ENCODE measurements at places on chromosomes 7 and 10.

DNA sequence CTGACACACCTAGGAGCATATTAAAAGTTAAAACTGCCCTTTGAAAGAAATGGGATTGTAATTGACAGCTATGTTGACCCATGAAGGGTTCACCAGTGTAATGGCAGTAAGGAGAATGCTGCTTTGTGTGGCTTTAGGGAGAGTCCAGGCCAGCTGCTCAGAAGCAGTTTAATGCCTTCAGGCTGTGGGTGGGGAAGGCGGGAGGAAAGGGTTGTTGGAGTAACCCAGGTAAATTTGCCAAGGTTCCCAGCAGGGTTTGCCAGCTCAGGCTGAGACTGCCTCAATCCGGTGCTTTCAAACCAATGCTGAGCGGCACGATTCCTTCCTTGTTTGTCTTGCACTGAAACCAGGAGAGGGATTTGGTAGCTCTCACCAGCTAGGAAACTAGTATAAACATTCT lies 637.2 kb downstream of the INHBA start:
- no peak for DNase-seq

DNA sequence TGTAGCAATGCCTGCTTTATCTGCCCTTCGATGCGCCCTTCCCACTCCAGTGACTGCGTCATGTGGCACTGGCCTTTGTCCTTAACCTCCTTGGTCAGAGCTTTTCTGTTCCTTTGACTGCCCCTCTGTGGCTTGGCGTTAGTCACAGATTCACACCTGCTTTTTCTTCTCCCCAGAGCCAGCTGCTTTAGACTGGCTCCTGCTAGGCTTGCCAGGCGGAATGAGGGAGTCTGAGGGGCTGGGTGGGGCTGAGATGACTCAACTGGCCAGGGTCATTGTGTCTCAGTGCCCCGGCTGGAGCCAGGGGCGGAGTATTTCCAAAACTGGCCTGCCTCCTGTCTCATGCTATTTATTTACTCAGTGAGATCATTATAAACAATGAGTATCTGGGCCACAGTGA lies 194.1 kb downstream of the EMX2 start:
- no peak for DNase-seq

DNA sequence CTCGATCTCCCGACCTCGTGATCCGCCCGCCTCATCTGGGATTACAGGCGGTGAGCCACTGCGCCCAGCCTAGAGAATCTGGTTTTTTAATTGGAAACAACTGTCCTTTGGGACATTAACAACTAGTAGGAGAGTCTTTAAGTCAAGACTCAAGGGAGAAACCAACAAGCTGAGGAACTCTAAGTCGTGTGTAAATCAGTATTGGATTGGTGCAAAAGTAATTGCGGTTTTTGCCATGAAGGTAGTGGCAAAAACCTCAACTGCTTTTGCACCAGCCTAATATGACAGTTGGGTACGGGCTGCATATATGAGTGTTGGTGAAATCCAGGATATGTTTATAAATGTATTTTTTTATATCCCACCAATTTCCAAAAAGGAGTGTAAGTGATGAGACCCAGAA lies 113.9 kb upstream of the PLXNA4 start:
- no peak for DNase-seq

DNA sequence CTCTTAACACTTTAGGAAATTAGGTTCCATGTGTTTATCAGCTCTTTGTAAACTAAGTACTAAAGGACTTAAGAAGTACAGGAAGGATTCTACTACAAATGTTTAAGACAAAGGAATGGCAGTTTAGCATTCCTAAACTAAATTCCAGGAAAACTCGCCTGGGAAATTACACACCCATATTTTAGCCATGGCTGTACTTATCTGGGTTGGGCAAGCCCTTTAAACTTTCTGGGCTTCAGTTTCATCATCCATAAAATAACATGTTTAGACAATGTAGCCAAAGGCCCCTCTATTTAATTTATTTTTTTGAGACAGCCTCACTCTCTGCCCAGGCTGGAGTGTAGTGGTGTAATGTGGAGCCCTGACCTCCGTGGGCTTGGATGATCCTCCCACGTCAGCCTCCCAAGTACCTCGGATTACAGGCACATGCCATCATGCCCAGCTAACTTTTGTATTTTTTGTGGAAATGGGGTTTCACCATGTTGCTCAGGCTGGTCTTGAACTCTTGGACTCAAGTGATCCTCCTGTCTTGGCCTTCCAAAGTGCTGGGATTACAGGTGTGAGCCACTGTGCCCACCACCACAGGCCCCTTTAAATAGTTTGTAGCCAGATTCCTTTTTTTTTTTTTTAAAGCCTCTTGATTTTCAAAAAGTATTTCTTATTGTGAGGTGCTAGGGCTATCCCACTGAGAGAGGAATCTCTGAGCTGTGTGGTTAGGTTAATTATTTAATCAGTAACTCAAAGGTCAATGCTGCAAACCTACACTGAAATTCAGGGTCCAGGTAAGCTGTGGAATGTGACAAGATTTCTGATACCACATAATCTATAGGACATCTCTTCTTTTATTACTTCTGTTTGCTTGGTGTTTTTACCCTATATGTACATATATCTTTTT lies 32.1 kb downstream of the TMEM60 start:
- DNase-seq = no peak

DNA sequence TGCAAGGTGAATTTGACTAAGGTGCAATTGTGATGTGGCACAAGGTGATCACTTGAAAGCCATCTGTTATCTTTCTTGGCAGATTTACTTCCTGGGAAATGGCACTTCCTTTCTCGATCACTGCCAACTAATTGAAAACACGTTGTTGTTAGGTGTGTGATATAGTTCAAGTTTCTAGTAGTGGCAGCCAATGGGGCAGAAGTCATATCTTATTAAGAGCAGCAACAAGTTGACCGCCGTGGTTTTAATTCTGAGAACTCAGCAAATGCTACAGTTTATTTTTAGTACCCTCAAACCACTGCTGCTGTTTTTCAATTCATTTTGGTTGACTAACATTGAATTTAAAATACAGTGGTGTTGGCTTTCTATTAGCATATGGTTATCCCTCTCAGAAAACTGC lies 1.6 kb downstream of the CHN2 start:
- DNase-seq = no peak

GRCh38 chr10:110174816-110175215 lies 32.6 kb upstream of the MXI1 start:
- no peak for DNase-seq

All from NCI-H1417 treated with DMSO at 0.1 percent for 48 hours (cell line).